ENCODE measurements at places on chromosomes 11 and 22. TPM values are rescaled to one million over a fixed set of nuclear protein-coding genes. Genes with fewer than 3 reads are reported as not detected.

- DNase-seq, result no peak
These were observed 155.7 kb upstream of the ARHGAP20 start for GRCh38 chr11:110867951-110868350.

DNA sequence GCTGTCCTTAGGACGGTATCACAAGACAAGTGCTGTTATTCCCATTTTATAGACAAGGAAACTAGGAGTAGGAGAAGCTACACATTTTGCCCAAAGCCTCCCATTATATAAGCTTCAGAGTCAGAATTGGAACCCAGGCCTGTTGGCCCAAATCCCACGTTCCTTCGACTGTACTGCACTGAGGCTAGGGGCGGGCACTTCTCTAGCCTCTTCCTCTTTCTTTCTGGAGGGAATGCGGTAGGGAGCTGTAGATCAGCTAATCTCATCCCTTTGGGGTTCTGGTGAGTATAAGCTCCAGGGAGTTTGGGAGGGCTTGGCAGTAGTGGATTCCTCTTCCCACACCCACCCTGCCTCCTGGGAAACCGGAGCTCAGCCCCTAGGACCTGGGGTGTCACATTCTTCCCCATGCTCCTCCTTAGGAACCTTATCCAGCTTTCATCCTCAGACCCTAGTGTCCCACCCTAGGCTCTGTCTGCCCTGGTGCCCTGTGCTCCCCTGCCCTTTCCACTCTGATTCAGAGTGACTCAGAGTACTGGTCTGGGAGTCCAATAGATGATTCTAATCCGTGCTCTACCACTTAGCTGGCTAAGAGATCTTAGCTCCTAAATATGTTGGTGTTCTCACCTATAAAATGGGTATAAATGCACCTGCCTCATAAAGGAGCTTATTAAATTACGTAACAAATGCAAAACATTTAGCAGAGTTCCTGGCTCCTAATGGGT is 29.3 kb downstream of the PHLDB1 start:
- DNase-seq, result no peak

The TRABD gene
- 13.7 TPM for total RNA-seq

GRCh38 chr11:47565340-47566148 is at the start of gene PTPMT1:
Gene PTPMT1 (plus strand): TSS chr11:47565599. CDS start chr11:47565623, 24 bp downstream.
- peak; percentile 79 for DNase-seq

GRCh38 chr11:11391796-11392463 is 38.9 kb upstream of the CSNK2A3 start:
- peak; percentile 44 for DNase-seq
